ENCODE measurements at places on chromosomes 4 and X.

GRCh38 chrX:84729809-84730208 is 227.6 kb upstream of the HDX start:
- DNase-seq, result no peak

- no peak for DNase-seq
These were observed 185.0 kb upstream of the FAM241A start for GRCh38 chr4:111960241-111960667.

DNA sequence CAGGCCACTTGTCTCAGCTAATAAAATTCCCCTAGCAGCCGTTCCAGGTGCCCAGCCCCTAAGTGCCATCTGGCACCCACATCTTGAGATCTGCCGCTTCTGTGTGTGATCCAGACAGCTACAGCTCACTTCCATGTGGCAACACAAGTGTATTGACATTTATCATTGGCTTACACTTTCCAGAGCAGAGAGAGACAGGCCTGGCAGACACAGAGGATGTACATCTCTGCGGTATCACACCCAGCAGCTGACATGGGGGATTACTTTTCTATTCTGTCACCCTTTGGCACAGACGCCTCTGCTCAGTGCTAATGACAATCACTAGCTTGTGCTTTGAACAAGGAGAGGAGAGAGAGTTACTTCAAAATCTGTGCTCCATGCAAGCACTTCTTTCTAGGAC is 195.9 kb downstream of the KDR start:
- no peak for DNase-seq

DNA sequence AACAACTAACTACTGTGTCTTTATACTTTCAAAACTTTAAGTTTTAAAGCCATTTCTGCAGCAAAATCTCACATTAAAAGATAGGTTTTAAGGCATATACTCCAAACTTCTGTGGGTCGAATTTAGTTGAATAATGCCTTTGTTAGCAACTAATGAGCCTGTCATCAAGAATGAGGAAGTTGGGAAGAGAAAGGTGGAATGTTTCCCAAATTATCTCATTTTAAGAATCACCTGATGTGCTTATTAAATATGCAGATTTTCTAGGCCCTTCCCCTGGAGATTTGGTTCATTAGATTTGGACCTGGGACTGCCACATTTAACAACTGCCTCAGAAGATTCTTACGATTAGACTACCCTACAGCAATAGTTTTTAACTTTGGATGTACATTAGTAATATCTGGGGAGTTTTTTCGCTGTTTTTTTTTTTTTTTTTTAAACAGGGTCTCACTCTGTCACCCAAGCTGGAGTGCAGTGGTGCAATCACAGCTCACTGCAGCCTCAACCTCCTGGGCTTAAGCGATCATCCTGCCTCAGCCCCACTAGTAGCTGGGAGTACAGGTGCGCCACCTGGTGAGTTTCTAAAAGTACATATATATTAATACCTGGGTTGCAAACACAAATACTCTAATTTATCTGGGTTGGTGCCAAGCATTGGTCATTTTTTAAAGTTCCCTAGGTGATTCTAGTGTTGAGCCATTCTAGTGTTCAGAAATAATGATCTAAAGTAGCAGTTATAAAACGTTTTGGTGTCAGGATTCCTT is 16.1 kb upstream of the TASL start:
- no peak for DNase-seq

DNA sequence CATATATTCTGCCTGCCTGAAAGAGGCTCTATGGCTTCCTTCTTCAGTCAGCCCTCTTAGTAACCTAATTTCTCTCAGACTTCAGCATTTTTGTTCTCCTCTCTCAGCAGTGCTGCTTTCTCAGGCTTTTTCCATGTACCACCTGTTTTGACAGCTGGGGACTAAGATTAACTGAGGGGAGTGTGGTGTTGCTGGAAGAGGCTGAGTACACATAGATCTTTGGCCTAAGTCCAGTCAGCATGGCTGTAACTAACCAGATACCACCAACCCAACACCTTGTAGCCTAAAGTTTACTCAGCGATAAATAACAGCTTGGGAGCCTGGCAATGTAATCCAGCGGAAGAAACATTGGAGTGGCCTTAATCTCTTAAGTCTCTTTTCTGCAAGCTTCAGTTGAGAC is 85.5 kb downstream of the RTL3 start:
- no peak for DNase-seq

GRCh38 chrX:19280636-19281035 is 63.1 kb upstream of the PDHA1 start:
- DNase-seq, result no peak

DNA sequence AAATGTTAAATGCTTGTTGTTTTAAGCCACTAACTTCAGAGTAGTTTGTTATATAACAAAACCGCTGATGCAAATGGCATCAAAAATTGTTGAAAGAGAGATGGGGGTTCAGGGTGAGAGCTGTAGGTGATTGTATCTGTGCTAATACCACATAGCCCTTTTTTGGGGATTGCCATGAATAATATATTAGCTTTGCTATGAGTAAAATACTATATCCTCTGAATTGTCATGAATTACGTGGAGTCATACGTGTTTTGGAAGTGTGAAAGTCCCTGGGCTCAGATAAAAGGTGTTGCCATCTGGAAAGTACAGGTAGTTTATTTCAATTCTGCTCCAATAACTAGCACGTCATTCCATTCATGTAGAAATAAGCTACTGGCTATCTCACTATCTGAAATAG is 30.6 kb downstream of the DYNLT3 start:
- no peak for DNase-seq

Data from stimulated activated CD8-positive, alpha-beta memory T cell treated with anti-CD3 and anti-CD28 coated beads, Interleukin-2, amount 100 ng/mL, for 48 hours (primary cell).